ENCODE measurements at places on chromosomes 1 and 21. TPM values are rescaled to one million over a fixed set of nuclear protein-coding genes. Genes with fewer than 3 reads are reported as not detected.

Gene APOBEC4
- total RNA-seq: not detected

Gene PTCH2
- 0.13 TPM for total RNA-seq

Gene S100A7A
- not detected for total RNA-seq

Gene CCDC17
- 1.7 TPM for total RNA-seq

Gene NTNG1
- total RNA-seq: 0.13 TPM

Gene CA6
- total RNA-seq: not detected

Gene SMCP
- not detected for total RNA-seq

Gene CLDN19
- not detected for total RNA-seq

Gene ASCL5
- total RNA-seq: not detected

Gene WNT4
- 0.29 TPM for total RNA-seq

Gene WNT3A
- not detected for total RNA-seq

Gene TBX15
- under 0.01 TPM for total RNA-seq

Gene FMO2
- not detected for total RNA-seq

Gene HTR6
- not detected for total RNA-seq

Gene PRKAA2
- total RNA-seq: 11.2 TPM

Gene CACNA1E
- total RNA-seq: not detected

Gene ANKRD65
- 0.07 TPM for total RNA-seq

Gene CLCN6
- 15.4 TPM for total RNA-seq

Gene MAN1C1
- total RNA-seq: 1.1 TPM

Gene KRTAP13-2
- total RNA-seq: not detected

Gene TLR5
- total RNA-seq: 0.27 TPM

Gene OLFML2B
- 0.40 TPM for total RNA-seq

Gene FHAD1
- 0.27 TPM for total RNA-seq

Gene S100A7
- total RNA-seq: not detected

Gene FCGR1A
- total RNA-seq: not detected

All from thoracic aorta endothelial cell (primary cell).